ENCODE measurements at places on chromosomes 2 and 18.

- no peak for DNase-seq
These were observed 53.5 kb downstream of the RASGRP3 start for GRCh38 chr2:33529771-33530481.

GRCh38 chr2:15911686-15912085 is 28.7 kb upstream of the MYCN start:
- no peak for DNase-seq

DNA sequence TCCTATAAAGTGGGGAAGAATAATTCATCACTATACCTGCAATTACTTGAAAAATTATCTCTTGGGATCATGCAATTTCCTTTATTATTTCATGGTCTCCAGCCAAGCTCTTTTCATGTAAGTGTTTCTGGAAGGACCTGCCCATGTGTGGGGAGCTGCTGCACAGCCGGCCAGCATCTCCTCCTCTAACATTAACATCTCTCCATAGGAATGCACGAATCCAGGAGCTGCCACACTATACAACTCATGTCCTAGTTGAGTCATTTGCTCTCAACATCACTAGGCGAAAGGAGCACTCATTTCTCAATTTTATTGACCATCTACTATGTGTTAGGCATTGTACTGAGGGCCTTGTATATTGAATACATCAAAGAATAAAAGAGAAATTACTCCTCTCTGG is 144.3 kb upstream of the ERBB4 start:
- DNase-seq, result no peak

GRCh38 chr2:189439342-189439741 is 1.9 kb upstream of the WDR75 start:
- DNase-seq, result no peak

- peak; percentile 65 for DNase-seq
These were observed 7.2 kb downstream of the POMC start for GRCh38 chr2:25161055-25161781.

- DNase-seq, result no peak
These were observed 69.9 kb downstream of the COA5 start for GRCh38 chr2:98538280-98539041.

GRCh38 chr2:109164311-109164710 is 35.3 kb downstream of the SH3RF3 start:
- DNase-seq, result no peak

GRCh38 chr2:20563833-20564232 is 87.1 kb downstream of the HS1BP3 start:
- no peak for DNase-seq

- no peak for DNase-seq
These were observed 48.4 kb upstream of the FRZB start for GRCh38 chr2:182914852-182915251.

GRCh38 chr2:208708486-208708885 is 301.9 kb downstream of the PTH2R start:
- no peak for DNase-seq

GRCh38 chr2:62740221-62740620 is 34.7 kb downstream of the EHBP1 start:
- DNase-seq, result no peak

GRCh38 chr2:27627963-27628766 is 647 bp downstream of the CCDC121 start:
- no peak for DNase-seq

DNA sequence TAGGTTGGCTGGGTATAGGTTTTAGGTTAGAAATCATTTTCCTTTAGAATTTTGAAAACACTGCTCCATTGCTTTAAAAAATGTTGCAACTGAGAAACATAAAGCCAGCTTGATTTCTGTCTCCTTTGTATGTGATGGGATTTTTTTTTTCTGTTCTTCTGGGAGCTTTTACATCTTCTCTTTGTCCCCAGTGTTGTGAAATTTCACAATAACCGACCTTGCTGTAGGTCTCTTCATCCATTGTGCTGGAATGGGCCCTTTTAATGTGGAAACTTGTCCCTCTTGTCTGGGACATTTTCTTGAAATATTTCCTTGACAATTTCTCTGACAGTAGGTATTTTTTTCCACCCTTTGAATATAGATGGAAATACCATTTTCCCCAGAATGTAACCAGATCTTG is 44.0 kb upstream of the LAPTM4A start:
- DNase-seq, result no peak

GRCh38 chr18:39841482-39842365 is 2113.3 kb upstream of the PIK3C3 start:
- DNase-seq, result no peak

DNA sequence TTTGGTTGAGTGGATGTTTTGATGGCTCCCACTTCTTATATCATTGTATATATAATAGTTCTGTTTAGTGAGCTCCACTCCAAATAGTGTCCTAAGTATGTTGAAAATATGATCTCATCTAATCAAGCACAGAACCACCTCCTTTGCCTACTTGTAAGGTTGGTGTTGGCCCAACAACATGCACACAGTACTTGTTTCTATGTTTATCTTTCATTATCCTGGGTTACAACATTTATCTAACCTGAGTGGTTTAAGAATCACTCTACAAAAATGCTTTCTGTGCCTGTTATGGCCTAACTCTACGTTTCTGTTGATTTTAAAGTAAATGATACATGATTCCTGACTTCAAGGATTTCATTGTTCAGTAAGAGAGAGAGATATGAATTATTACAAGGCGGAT is 281.9 kb downstream of the FIGN start:
- no peak for DNase-seq

- no peak for DNase-seq
These were observed 38.5 kb downstream of the THAP4 start for GRCh38 chr2:241598487-241598886.

DNA sequence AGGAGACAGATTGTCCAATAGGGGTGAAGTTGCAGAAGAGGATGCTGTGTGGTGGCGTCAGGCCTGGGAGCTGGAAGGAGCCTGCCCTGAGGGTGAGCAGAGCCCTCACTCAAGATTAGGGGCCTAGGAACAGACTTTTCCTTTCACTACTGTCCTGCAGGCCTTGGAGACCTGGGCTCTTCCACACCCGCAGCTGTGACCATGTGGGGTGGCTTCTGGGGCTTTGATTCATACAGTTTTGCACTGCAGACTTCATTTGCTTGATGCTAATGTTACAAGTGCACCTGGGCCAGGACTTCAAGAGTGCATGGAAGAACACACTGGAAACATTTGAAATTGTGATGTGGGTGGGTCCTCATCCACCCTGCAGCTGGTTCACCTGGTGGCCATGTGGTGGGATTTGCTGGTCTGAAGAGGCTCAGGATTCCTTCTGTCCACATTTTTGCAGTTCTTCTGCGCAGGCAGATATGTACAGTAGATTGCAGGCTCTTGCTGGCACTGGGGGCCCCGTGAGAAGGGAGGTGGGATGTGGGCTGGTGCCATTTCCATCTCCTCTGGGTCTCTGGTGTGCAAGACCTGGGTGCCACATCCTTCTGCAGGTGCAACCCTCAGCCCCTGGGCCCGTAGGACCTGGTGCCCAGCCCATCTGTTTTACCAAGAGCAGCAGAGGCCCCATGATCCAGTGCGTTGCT is 9.9 kb downstream of the GLI2 start:
- DNase-seq, result no peak

- no peak for DNase-seq
These were observed 251.6 kb downstream of the TNS1 start for GRCh38 chr2:217751192-217751591.

- DNase-seq, result no peak
These were observed 501.6 kb upstream of the MYT1L start for GRCh38 chr2:2832657-2833056.

- DNase-seq, result no peak
These were observed 119.0 kb upstream of the FN1 start for GRCh38 chr2:215554689-215555498.

GRCh38 chr2:36677386-36677785 is 19.1 kb upstream of the VIT start:
- no peak for DNase-seq

- peak; percentile 23 for DNase-seq
These were observed 42.1 kb upstream of the TRIM43B start for GRCh38 chr2:95526360-95527341.

DNA sequence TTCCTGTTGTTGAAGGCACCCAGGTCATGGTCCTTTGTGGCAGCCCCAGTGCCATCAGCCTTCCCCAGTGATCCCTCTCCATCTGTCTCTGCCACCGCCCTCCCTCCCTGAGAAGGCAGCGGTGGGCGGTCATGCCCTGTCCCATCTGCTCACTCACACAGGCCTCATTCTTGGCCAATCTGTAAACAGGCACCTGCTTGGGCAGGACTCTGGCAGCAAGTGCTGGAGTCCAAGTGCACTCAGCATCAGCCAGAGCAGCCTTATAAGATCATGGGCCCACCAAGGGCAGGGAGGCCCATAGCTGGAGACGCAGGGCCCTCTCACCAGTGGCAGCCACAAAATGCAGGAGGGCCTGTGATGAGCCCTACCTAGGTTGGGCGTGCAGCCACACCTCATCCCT is 140.9 kb downstream of the TWIST2 start:
- DNase-seq, result no peak

DNA sequence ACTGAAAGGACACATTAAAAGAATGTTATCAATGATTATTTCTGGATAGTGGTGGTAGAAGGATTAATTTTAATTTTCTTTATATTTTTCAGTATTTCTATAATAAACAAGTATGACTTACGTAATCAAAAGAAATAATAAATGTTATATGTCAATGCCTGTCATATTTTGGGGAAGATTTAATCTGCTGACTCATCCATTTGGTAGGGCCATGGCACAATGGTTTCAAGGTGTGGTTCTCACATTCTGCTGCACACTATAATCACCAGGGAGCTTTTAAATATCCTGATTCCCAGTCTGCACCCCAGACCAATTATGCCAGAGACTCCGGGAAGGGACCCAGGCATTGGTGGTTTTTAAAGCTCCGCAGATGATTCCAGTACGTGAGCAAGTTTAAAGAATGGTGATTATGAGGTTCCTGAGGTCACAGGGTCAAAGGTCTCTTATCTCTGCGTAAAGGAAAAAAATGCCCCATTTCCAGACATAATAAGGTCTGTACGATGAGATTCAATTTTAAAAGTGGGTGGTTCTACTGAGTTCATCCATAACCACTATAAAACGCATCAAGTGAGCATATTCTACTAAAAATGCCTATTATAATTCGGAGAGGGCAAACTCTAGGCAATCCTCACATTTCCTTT is 27.2 kb downstream of the WIPF1 start:
- DNase-seq, result no peak

DNA sequence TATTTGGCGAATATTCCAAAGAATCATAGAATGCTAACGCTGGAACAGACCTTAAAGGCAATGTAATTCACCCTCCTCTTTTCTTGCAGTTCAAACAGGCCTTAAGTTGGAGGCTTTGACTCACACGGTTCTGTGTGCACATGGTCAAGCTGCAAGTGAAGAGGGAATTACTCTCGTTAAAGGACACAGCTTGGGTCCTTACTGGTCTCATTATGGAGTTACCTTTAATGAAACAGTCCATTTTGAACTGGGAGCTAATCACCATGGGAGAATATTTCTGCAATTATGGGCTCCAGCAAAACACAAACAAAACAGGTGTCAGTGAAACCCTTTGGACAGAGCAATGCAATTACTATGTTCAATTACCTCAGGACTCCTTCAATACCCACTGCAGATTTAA is 135.5 kb downstream of the GAREM1 start:
- no peak for DNase-seq

DNA sequence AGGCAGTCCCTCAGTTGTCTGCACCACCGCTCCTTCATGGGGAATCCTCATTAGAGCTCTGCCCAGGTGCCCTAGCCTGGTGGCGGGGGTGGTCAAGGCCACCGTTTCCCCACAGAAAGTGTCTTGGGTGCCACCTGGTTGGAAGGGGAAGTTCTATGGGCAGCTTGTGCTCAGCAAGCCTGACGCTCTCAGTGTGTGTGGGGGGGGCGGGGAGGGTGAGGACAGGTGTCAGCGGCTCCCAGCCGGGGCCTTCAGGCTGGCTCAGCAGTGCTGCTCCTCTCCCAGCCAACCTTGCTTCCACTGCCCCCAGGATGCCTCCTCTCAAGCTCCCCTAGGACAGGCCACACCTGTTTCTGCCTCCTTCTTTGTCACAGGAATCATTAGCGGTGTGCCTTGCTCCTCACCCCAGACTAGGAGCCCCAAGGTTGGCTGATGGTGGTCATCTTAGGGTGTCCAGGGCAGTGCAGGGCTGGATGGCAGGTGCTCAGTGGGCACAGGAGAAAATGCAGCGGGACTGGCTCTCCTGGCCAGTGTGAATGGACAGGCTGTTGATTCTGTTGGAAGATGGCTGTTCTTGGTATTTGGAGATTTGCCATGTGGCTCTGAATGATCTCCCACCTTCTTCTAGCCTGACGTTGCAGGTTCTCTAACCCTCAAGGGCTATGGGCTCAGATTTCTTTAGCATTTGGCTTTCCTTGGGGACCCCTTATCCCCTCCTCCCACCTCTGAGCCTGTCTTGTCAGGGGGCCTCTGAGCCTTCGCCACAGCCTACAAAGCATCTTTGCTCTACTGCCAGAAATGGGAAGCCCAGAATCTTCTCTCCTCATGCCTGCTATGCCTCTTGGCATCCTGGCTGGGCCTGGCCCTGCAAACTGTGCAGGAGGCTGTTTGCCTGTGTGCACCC is 185.8 kb upstream of the HS6ST1 start:
- DNase-seq, result no peak

DNA sequence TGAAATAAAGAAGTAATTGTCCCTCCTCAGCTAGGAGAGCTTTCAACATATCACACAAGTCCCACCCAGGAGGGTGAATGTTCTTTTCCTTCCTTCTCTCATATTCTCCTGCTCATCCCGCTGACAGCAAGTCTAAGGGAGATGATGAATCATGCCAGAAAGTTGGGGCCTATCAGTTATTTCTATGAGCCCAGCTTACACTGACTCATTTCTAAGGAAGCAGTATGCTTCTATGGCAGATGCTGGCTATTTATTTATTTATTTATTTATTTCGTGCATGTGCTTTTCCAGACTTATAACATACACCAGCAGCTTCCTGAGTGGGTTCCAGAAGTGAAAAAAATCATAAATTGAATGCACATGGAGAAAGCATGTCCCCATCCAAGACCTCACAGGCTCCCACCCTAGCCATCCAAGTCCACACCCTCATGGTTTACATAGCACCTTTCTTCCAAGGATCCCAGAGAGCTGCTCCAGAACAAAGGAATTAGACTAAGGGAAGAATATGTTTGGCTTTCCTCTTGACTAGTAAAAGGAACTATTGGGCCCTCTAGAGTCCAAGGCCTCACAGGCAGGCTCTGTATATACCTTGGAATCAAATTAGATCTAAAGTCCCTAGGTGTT is 1074.2 kb upstream of the ZEB2 start:
- no peak for DNase-seq

GRCh38 chr2:10966741-10967140 is 55.0 kb downstream of the KCNF1 start:
- no peak for DNase-seq
